ENCODE measurements at places on chromosomes 5 and 9. TPM values are rescaled to one million over a fixed set of nuclear protein-coding genes. Genes with fewer than 3 reads are reported as not detected.

Gene SPATA31C1
- not detected for total RNA-seq

Gene SPAAR
- total RNA-seq = 3.2 TPM

Gene TTLL11
- total RNA-seq = 31.2 TPM

Gene RABL6
- 86.2 TPM for total RNA-seq

Gene AMBP
- not detected for total RNA-seq

Gene BTNL8
- total RNA-seq = not detected

Gene C9
- total RNA-seq = not detected

Gene GARIN3
- total RNA-seq = not detected

Gene SARDH
- 4.3 TPM for total RNA-seq

Gene ERGIC1
- total RNA-seq = 141 TPM

Gene LHX2
- total RNA-seq = not detected

Measured in thoracic aorta (tissue), 2 donors.